ENCODE measurements at places on chromosomes 3 and 15.
A peak's percentile ranks its signal among the peaks of the same experiment; 100 is the strongest.

- DNase-seq = peak; percentile 77
Measured at GRCh38 chr15:55846116-55846707, 103.3 kb upstream of the PRTG start.

GRCh38 chr15:74427607-74428441 is 5.9 kb downstream of the SEMA7A start:
- no peak for DNase-seq

GRCh38 chr3:141876891-141877621 is 613 bp downstream of the ATP1B3 start:
- peak; percentile 60 for DNase-seq

DNA sequence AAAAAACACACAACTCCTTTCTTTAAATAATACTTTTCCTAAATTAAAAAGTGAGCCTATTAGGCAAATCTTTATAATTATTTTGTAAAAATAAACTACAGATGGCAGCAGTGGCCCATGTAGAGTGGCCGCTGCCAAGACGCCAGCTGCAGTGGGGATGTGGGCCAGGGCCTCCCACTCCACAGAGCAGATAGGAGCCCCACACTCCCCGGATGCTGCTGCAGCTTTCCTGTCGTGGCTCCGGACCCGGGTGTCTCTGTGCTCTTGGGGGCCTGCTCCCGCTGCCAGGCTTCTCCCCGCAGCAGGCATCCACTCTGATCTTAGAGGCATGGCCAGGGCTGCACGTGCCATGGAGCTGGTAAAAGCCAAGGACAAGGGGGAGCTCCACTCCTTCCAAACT is 67.5 kb downstream of the PROS1 start:
- DNase-seq = no peak

GRCh38 chr3:33032938-33033337 is 64.0 kb downstream of the GLB1 start:
- DNase-seq = no peak

DNA sequence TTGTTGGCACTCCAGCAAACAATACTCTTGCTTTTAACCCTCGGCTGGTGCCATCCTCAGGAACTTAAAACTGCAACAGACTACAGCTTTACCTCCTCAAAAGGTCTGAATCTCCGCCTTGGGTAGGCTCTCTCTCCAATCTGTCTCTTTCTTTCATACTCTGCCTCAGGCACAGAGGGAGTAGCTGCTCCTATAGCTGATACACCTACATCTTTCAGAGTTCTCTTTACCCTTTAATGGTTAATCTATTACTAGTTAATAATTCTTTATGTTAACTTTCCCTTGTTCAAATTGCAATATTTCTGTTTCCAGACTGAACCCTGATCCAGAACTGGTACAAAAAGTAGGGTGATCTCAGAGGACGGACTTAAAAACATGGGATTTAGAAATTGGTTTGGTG is 66.2 kb downstream of the MAP4 start:
- DNase-seq = peak; percentile 24

- DNase-seq = no peak
Measured at GRCh38 chr3:55443346-55443745, 43.8 kb downstream of the WNT5A start.

DNA sequence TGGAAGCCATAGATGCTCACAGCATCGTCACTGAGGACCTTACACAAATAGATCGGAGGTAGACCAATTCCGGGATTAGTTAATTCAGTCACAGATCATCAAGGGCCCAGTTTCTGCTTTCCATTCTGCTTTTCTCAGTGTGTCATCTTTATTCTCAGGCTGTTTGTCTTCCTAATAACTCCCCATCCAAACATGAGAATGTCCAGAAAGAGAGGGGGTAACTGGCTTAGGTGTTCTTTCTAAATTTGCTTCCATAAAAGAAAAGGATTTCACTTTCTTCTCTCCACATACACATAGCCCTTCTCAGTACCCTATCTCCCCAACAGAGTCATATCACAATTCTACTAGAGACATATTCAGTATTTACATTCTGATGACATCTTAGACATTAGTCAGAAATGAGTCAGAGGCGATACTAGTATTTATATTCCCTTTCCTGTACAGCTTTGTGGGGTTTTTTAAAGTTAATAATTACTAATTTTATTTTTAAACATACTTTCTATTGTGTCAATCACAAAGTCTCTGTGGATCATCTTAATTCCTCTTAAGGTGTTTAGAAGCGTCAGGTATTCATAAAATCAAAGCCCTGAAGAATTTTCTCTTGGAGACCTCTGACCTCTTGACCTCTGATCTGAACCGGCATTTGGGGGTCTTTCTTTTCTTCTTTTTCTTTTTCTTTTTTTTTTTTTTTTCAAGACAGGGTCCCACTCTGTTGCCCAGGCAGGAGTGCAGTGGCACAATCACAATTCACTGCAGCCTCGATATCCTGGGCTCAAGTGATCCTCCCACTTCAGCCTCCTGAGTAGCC is 24.3 kb upstream of the IL12A start:
- no peak for DNase-seq

- DNase-seq = no peak
Measured at GRCh38 chr3:124234852-124235252, 242.9 kb upstream of the ROPN1 start.

GRCh38 chr15:88023914-88024313 is 232.6 kb downstream of the NTRK3 start:
- DNase-seq = no peak

DNA sequence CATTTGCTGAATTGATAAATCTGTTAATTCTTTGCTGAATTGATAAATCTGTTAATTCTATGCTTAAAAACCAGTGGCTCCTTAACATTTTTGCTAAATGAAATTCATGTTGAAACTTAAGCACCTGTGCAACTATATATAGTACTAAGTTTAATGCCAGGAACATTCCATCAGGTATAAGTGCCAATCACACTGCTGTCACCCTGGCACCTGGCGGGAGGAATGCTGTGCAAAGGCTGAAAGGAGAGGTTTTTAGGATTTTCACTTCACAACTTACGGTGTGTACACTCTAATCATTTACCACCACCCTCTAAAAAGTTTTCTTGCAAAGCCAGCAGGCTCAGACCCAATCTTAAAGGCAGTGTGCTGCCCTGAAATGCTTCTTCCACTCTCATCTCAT is 33.5 kb upstream of the MYO5C start:
- DNase-seq = no peak

DNA sequence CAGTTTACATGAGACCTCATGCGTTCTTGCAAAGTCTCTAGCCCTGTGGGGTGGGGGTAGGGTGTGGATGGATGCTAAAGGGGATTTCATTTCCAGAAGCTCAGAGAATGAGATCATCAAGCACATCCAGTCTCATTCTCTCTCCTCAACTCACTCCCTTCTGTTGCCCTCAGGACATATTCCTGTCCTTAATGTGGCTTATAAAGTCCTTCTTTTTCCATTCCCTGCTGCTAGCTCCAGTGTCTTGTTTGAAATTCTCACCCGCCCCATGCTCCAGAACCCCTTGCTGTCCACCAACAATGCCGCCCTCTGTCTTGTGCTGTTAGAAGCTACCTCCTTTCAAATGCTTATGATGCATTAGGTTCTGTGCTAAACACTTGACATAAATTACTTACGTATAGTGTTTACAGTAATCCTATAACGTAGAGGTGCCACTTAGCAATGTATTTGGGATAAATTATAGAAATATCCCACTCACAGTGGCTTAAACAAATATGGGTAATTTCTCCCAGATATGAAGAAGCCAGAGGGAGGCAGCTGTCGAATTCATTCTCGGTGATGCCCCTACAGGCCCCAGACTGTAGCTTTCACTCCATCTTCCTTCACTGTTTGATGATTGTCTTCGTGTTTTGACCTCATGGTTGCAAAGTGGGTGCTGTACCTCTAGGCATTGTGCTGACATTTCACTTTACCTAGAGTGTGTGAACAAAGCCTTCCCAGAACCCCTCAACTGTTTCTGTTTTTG is 273.1 kb upstream of the TBL1XR1 start:
- no peak for DNase-seq

DNA sequence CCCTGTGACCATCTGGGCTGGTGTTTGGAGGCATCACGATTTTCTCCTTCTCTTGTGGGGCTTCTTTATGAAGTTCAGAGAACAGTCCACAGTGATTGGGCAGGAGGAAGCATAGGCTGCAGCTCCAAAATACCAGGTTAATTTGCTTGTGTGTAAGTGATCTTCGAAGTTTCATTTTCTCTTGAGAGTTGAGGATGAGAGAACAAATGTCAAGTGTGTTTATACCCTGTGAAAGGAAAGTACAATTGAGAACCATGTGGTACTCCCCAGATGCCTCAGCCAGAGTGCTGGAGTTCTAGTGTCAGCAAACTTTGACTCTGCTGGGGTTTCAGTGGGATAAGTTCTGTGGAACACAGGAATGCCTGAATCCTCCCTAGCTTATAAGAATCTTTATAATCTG is 357.1 kb upstream of the CFAP20DC start:
- DNase-seq = no peak

DNA sequence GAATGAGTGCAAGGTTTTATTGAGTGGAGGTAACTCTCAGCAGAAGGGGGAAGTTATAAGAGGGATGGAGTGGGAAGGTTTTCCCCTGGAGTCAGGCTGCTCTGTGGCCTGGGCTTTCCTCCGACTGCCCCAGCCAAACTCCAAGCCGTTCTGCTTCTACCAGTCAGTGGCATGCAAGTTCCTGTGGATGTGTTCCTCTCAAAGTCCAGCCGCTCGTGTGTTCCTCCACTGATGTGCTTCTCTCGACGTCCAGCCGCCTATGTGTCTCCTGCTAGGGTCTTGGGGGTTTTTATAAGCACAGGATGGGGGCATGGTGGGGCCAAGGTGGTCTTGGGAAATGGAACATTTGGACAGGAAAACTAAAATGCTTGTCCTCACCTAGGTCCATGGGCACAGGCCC is 9.0 kb upstream of the U2SURP start:
- DNase-seq = no peak

GRCh38 chr3:49865198-49865784 is 4.4 kb downstream of the CAMKV start:
- no peak for DNase-seq

- DNase-seq = no peak
Measured at GRCh38 chr3:72903004-72903403, 15.2 kb downstream of the GXYLT2 start.

GRCh38 chr3:150691414-150692040 is 12.2 kb downstream of the ERICH6 start:
- DNase-seq = no peak

GRCh38 chr15:26376243-26376642 is 396.6 kb downstream of the GABRB3 start:
- DNase-seq = no peak

DNA sequence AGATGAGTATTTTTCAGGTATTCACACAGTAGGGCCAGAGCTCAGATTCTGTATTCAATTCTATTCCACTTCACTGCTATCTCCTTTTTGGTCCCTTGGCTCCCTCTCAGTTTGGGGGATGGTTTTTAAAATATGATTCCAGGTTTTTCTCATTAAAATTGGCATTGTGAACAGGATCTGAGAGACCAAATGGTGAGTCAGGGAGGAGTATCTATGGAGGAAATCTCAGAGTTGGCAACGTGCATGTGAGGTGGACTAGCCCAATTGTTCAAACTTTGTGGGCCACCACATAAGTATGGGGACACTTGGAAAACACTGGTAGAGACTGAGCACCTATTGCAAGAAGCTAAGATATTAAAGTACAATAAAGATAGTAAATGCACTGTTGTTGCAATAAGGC is 53.9 kb upstream of the TTC14 start:
- no peak for DNase-seq

GRCh38 chr3:135513106-135514059 is 452.1 kb upstream of the PPP2R3A start:
- DNase-seq = peak; percentile 35

- DNase-seq = no peak
Measured at GRCh38 chr15:83850501-83851245, 196.8 kb downstream of the ADAMTSL3 start.

DNA sequence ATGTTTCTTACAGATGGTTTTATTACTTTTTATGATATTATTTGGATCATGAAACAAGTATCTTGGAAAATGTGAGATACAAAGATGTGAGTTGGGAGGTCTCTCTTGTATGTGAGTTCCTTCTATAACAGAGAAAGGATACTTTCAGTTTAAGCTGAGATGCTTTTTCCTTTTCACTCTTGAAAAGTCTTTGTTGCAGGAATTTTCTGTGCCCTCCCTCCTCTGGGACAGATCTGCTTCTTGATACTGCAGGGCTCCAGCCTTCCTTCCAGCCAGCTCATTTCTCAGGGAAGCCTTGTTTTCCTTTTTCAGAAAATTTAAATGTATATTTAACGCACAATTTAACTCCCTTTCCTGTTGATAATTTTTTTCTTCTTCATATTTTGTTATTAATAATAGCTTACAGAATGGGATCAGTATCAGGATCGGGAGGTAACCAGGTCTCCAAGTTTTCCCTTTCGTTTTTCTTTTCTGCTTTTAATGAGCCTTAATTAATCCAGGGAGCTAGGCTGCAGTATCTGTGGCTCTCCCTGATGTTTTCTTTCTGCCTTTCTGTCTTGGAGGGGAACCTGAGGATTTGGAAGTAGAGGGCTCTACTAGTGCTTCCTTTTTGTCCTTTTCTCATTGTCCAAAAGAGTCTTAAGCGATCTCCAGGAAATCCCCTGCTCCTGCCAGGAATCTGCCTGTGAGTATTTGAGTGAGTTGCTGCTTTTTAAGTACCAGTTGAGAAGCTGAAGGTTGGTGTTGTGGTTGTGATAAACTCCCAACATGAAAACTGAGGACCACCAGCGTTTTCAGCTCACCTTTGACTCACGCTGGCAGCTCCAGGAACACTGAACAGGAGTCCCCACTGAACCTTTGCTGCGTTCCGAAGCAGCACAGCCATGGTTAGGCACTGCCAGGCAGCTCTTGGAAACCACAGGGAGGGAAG is 105.7 kb downstream of the IGF1R start:
- DNase-seq = peak; percentile 41

DNA sequence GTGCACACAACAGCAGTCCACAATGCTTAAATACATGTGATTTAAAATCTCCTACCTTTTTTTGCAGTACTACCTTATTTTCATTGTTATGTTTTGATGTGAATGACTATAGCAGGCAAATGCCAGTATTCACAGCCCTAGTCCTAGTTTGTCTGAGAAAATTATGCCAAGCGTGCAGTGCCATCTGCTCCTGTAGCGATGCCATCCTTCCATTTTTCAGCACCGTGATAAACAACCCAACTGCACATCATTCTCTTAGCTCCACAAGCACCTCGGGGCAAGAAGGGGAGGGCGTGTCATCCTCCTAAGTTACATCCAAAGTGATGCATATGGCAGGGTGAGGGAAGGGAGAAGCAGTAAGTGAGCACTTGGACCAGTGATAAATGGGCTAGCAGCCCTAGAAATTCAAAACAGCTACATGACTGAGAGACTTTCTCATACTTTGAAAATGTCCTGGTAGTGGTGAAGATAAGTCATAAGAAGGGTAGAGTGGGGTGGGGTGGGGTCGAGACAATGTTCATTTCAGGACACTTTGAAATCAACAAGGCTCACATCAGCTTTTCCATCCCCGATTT is 198.8 kb downstream of the LSAMP start:
- DNase-seq = no peak

GRCh38 chr3:88113311-88114162 is 36.2 kb upstream of the C3orf38 start:
- DNase-seq = peak; percentile 77

GRCh38 chr3:182715006-182715405 is 78.3 kb upstream of the ATP11B start:
- peak; percentile 34 for DNase-seq

GRCh38 chr3:115658032-115658336 is 34.7 kb downstream of the GAP43 start:
- no peak for DNase-seq

- DNase-seq = no peak
Measured at GRCh38 chr15:69854001-69854400, 243.7 kb downstream of the TLE3 start.

GRCh38 chr3:13492048-13492447 is 11.9 kb downstream of the HDAC11 start:
- no peak for DNase-seq

GRCh38 chr3:23377928-23378672 is 175.0 kb downstream of the UBE2E2 start:
- DNase-seq = no peak
